ENCODE measurements at places on chromosomes 2 and 18.
A peak's percentile ranks its signal among the peaks of the same experiment; 100 is the strongest.

DNA sequence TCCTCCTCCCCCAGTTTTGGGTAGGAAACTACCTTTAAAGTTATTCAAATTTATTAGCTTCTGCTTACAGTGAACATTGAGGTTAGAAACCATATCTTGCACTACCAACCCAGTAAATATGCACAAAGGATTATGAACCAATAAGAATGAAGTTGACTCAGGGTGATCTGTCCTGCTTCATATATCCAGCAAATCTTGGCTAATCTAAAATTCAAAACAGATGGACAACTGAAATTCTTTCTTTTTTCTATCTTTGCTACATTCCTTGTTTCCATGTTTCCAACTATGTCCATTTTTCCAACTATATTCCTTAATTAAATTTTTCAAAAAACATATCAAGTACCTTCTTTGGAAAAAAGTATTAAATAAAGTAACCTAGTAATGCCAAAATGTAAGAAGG lies 149.3 kb downstream of the FAM124B start:
- DNase-seq: no peak

GRCh38 chr2:74267068-74267467 lies 68.7 kb downstream of the MTHFD2 start:
- DNase-seq: no peak

DNA sequence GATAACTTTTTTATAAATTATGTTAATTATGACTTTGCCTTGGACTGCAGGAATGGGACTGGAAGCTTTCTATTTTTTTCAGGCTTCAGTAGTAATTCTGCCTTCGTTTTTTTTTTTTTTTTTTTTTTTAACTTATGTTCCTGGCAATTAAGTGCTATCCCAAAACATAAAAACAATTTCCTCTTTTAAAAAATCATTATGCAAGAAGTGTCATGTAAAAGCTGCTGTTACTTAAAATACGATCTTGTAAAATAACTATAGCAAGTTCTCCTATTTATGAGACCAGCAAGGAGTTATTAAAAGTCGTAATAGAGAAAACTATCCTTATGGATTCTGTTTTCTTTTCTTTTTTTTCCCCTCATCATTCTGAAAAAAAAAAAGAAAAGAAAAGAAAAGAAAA lies 301.6 kb upstream of the FBXO11 start:
- DNase-seq: no peak

- DNase-seq: no peak
These were observed 182.8 kb upstream of the STK17B start for GRCh38 chr2:196354186-196354585.

GRCh38 chr2:2846332-2847208 lies 515.5 kb upstream of the MYT1L start:
- DNase-seq: no peak

DNA sequence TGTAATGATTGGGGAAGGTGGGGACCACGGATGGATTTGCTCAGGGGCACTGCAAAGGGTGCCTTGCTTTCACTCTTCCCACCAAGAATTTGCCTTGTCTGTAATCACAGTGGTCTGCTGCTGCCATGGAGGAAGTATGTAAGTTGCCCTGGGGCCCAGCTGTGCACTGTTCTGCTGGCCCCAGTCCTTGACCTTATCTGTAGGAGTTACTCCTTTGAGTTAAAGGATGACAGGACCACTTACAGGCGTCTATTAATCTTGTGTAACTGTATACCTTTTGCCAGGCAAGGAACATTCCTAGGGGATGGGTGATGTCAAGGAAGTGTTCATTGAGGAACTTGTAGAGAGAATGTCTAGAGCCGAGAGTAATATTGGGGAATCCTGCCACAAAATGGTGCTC lies 212.8 kb upstream of the LRRTM1 start:
- no peak for DNase-seq

DNA sequence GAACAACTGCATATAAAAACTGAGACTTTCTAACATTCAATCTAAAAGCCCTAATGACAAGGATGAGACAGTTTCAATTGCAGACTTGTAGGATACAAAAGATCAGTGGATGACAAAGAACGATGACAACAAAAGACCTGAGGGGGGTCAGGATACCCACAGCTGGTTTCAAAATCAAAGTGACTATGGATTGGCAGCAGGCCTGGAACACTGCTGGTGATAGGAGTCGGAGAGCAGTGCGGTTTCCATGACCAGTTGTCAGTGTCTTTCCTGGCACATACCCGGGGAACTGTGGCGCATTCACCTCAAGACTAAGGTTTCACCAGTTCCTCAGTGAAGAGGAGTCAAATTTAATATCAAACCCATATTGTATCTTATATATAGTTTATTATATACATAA lies 42.0 kb downstream of the EHD3 start:
- no peak for DNase-seq

DNA sequence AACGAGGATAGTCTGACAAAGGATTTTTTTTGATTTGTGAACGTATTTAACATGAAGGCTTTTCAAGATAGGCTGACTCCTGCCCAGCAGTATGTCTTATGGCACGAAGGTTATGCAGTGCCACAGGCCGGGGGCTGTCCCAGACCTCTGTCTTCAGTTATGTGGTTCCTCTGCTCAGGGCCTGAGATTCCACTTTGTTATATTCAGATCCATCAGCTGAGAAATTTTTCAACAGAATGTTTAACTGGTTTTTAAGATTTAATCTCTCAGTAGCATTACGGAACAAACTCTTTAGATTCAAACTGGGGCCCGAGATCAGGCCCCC lies 20.0 kb downstream of the C2orf74 start:
- no peak for DNase-seq

DNA sequence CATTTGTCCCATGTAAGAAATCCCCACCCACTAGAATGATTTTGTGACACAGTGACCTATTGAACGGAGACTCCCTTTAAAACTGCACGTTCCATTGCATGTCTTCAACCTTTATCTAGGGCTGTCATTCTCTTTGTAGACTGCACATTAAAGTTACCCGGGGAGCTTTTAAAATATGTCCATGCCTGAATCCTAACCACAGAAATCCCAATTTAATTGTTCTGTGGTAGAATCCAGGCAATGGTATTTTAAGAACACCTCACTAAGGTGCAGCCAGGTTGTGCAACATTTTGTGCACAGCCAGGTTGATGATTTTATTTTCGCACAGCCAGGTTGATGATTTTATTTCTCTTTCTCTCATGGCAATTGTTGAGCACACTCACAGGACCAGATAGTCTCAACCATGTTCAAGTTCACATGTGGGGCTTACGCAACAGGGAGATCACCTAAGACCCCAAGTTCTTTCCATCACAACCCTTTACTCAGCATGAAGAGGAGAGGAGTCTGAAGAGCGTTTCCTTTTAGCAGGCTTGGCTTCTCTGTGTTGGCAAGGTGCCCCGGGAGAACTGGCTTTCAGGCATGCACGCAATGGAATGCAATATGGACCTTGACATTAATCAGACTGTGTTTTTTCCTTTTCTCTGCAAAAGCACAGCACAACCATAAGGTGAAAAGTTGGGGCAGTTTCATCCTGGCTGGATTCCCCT lies 467.3 kb upstream of the ETAA1 start:
- no peak for DNase-seq

- no peak for DNase-seq
These were observed 343.5 kb upstream of the NT5C1B start for GRCh38 chr2:18932853-18933252.

- no peak for DNase-seq
These were observed 49.9 kb upstream of the CXCR4 start for GRCh38 chr2:136167721-136168475.

GRCh38 chr18:51498085-51498855 lies 300.8 kb upstream of the MEX3C start:
- DNase-seq: no peak

DNA sequence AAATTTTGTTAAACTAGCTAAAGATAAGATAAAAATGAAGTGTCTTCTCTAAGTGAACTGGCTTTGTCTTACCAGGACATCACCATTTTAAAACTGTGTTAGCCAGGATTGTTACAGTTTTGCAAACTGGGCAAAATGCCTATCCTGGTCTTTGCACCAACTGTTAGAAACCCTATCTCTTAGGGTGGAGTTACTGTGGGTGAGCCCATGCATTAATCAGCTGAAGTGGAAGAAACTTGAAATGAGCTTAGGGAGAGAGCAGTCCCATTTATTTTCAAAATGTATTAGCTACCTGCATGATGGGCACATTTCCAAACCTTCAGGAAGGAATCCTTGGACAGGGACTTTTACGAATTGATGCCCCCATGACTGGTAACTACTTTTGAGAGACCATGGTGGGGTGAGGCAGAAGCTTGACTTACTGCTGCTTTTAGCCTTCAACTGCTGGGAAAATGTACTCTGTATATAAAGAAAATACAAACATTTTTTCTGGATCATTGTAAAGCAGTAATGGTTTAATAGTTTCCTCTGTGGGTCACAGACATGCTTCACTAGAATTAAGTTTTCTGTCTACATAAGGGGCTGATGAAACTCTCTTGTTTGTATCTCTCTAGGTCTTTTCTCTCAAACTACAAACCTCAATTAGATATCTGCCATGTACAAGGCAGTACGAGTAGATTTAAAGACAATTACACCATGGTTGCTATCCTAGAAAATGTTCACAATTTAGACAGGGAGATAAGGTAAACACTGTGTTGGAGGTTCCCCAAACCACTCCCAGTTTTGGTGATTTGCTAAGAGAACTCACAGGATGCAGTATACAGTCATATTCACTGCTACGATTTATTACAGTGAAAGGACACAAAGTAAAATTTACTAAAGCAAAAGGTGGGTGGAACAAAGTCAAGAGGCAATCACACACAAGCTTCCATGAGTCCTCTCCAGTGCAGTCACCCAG lies 321.4 kb upstream of the MMADHC start:
- no peak for DNase-seq

GRCh38 chr18:1464444-1465217 lies 560.0 kb downstream of the ADCYAP1 start:
- DNase-seq: no peak

GRCh38 chr18:47993409-47993808 lies 63.0 kb upstream of the SMAD2 start:
- DNase-seq: no peak

- DNase-seq: no peak
These were observed 122.2 kb upstream of the OSR1 start for GRCh38 chr2:19480673-19481072.

GRCh38 chr2:60484133-60484645 lies 69.3 kb downstream of the BCL11A start:
- DNase-seq: peak; percentile 73

DNA sequence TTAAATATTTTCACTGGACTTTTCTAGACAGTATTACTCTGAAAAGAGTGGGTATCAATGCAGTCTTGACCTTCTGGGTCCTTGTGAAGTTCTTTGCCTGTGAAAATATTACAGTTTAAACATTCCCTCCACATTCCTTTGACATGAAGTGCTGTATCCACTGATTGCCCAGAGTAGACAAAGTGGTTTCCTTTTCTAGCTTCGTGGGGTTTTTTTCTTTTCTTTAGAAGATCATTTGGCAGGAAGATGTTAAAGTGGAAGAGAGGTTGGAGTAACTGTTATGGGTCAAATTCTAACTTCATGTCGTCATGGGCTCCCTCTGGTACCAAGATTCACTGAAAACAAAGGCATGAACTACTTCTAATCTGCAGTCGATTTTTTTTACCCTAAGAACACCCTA lies 496.9 kb downstream of the EPHA4 start:
- no peak for DNase-seq

DNA sequence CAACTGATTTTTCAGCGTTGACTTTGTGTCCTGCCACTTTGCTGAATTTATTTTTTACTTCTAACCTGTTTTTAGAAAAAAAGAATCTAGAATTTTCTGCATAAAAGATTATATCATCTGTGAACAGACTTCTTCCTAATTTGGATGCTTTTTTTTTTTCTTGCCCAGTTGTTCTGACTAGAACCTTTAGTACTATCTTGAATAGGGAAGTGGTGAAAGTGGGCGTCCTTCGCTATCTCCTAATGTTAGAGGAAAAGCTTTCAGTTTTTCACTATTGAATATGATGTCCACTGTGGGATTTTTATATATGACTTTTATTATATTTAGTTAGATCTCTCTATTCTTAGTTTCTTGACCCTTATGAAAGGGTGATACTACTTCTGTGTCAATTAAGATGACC lies 25.7 kb upstream of the KCNJ13 start:
- peak; percentile 36 for DNase-seq

GRCh38 chr2:129717560-129718130 lies 261.8 kb upstream of the RAB6C start:
- DNase-seq: no peak

GRCh38 chr18:48018851-48019250 lies 88.4 kb upstream of the SMAD2 start:
- peak; percentile 21 for DNase-seq

GRCh38 chr2:43238176-43238575 lies 11.8 kb upstream of the ZFP36L2 start:
- DNase-seq: no peak

- no peak for DNase-seq
These were observed 156.5 kb upstream of the TPO start for GRCh38 chr2:1256632-1257324.

DNA sequence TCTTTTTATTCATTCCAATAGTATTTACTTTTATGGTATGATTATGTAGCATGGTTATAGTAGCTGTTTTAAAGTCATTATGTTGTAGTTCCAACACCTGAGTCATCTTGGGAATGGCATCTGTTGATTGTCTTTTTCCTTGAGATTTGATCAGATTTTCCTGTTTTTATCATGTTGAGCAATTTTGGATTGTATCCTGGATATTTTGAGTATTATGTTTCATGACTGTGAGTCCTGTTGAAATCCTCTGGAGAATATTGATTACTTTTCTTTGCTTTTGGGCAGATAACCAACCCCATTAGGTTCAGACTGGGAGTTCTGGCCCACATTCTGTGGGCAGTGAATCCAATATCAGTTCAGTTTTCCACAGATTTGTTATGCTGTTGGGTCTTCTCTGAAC lies 163.2 kb upstream of the SPRED2 start:
- DNase-seq: no peak

DNA sequence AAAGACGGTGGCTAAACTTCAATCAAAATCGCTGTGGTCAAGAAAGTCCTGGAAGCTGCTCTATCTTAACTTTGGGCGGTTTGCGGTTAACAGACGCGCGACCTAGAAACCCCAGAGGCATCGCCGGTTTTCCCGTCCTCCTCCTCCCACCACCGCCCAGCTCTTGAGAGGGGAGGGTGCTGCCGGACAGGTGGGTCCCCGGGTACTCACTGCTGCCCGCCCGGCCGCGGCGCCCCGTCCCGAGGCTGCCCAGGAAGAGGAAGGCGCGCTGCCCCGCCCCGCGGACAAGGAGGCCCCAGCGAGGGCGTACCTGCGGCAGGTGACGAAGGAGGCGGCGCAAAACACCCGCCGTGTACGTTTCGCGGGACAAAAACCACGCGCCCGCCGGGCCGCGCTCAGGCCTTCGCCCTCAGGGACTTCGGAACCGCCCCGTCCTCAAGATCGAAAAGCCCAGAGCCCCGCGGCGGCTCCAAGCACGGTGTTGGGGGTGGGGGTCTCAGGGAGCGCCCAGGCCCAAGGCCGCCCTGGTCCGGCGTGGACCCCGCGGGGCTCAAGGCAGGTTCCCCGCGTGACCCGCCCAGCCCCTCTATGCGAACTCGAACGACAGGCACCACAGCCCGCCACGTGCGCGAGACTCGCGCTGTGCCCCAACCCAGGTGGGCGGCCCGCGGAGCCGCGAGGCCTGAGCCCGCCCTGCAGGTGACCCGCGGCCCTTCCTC lies at the start of gene SH3YL1:
TSS of gene SH3YL1 (minus strand) at position 259 of the 719 bp plus-strand sequence. CDS start at position 211, 48 bp downstream.
- DNase-seq: no peak

GRCh38 chr18:46341986-46342525 lies 237.9 kb downstream of the HAUS1 start:
- peak; percentile 56 for DNase-seq

- no peak for DNase-seq
These were observed 124.6 kb downstream of the TFCP2L1 start for GRCh38 chr2:121160366-121160765.

All from inflammatory macrophage (primary cell).